ENCODE measurements at places on chromosomes 12 and 14. TPM values are rescaled to one million over a fixed set of nuclear protein-coding genes. Genes with fewer than 3 reads are reported as not detected.

GRCh38 chr12:54197431-54197909, 8.7 kb upstream of the SMUG1 start:
- DNase-seq: no peak

- no peak for DNase-seq
Measured at GRCh38 chr14:29705801-29706200, 221.8 kb downstream of the PRKD1 start.

GRCh38 chr12:122244565-122245371, 18.9 kb upstream of the DIABLO start:
- no peak for DNase-seq

DNA sequence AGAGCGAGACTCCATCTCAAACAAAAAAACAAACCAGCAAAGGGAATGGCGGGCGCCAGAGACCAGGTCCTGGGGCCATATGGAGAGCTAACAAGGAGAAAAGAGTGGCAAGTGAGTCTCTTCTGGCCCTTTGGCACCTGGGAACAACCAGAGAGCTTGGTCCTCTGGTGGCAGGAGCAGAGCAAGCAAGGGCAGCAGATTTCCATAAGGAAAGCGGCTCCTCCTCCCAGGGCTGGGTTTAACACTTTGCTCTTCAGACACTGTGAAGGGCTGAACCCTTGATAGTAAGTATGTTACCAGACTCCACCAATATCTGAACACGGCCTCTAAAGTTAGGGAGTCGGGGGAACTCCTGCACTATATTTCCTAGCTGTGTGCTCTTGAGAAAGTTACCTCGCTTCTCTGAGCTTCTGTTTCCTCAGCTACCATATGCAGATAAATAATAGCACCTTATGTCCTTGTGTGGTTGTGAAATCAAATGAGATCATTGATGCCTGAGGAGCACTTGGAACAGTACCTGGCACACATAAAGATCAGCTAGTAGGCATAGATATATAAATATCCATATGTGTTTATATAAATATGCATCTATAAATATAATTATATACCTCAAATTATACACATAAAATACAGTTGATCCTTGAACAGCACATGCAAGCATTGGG, 33.4 kb upstream of the PLEKHG6 start:
- DNase-seq: no peak

DNA sequence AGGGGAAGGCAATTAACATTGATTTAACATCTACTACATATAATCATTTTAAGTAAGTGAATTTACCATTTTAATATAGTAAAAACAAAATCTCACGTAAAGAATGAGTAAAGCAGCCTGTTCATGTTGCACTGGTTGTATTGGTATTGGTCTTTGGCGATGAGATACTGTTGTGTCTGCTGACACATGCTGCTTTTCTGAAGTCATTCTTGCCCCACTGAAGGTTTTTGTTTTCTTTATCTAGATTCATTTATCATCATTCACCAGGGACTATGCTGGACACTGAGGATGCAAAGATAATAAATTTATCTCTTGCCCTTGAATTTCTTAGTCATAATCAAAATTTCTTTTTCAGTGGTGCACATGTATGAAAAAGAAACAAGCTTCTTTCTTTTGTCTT, 246.2 kb upstream of the NPAS3 start:
- no peak for DNase-seq

GRCh38 chr12:64779354-64779974, 20.3 kb upstream of the GNS start:
- no peak for DNase-seq

DNA sequence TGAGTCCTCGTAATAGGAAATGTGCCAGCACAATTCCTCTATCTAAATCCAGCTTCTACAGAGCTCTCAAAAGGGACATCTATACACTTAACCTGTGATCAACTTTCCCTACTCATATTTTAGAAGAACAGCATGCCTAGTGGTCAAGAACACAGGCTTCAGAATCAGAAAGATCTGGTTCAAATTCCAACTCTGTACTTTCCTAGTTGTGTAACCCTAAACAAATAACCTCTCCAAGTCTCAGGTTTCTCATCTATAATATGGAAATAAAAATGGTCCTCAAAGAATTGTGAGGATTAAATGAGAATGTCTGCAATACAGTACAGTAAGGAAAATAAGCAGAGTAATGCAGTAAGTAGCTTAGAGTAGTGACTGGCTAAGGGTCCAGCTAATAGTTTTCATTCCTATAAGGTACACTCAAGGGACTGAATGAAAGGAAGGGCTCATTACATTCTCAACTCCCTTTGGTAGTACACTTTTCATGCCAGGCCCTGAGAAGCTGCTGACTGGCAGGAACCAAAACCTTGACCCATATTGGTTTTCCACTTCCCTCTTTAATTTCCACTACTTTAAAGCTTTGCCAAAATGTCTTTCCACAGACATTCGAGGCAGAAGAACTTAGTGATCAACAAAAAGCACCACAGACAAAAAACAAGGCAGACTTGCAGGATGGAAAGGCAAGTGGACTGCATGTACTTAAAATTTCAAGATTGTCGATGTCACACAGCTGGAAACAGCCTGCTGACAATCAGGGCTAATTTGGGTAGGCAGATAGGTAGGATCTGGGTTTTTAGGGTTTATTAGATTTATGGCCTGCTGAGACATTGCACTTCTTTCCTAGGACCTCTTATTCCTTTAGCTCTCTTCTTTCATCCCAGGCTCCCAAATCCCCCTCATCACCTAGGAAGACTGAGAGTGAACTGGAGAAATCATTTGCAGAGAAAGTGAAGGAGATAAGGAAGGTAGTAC, 4.3 kb downstream of the CCDC196 start:
- no peak for DNase-seq

Gene MANSC4
- not detected for total RNA-seq

Gene TNS2
- total RNA-seq: 10.1 TPM

Gene BHLHE41
- 9.0 TPM for total RNA-seq

Gene PPP1R36
- total RNA-seq: 0.75 TPM

Measured in kidney epithelial cell (primary cell).